ENCODE measurements at places on chromosomes 11 and 22.

DNA sequence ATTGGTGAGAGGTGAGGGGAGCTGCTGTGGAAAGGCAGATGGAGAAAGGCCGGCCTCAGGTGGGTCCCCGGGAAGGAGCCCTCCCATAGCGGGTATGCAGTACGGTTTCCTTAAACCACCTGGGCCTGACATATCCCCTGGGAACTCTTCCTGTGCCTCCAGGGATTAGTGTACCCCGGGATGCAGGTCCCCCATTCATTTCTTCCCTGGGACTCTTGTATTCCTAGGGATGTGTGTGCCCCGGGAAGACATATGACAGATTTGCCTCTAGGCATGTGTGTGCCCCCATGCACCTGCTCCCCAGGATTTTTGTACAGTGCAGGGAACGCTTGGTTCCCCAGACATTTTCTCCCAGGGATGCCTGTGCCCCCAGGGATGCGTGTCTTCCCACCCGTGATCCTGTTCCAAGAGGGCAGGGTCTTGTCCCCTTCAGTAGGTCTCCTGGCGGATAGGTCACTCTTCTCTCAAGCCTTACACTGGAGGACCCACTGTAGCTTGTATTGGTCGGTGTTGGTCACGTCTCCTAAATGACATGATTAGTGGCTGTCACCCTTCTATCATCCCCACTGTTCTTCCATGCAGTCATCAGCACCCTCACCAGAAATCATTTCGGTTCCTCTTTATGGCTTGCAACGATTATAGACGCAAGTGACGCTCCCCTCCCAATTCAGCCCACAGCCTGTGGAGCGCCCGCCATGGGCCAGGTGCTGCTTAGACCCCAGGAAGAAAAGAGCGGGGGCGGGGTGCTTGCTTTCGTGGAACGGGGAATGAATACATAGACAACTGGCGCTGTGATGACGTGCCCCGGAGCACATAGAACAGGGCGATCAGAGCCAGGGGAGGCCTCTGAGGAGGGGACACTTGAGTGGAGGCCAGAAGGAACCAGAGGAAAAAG, 1.3 kb downstream of the PARVB start:
- DNase-seq = no peak

GRCh38 chr22:35921777-35922176, 106.8 kb downstream of the RBFOX2 start:
- DNase-seq = no peak

DNA sequence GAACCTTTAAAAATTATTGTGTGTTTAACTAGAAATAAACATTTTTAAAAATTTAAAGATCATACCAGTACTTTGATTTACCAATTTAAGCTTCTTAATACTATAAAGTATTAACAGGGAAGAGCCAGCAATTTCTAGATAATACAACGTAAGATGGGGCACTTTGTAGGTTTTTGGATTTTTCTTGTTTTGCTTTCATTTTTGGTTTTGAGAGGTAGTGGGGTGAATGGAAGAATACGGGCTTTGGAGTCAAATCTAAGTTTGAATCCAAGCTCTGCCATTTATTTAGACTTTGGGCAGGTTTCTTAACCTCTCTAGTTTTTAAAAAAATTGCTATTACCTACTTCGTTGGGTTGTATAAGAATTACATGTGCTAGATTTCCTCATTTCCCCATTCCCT, 44.9 kb downstream of the CSTPP1 start:
- no peak for DNase-seq

DNA sequence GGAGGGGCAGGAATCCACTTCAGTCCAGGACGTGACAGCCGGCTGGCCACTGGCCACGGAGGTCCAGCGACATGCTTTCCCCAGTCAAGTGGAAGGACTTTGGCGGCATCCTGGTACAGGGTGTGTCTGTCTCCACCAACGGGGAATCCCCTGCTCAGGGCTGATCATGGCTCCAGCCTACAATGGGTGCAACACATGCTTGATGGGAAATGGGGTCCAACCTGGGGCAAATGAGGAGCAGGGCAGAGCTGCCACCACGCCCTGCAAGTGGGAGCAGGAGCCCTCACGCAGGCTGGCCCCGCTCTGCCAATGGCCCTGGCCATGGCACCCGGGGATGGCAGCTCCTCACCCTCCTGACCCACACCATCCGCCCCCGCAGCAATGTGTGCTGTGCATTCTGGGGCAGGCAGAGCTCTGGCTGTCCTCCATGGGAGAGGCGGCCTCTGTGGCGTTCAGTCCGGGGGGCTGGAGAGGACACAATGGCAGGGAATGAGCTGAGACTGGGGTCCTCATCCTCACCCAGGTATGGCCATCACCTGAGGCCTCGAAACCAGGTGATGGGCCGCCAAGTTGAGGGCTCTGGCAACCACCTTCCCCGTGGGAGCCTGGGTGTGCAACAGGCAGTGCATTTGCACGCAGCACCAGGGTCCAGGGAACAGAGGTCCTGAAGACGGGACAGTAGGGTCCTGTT, 5.8 kb upstream of the SEPTIN5 start:
- no peak for DNase-seq

- no peak for DNase-seq
These were observed 54.3 kb downstream of the TSPAN18 start for GRCh38 chr11:44780940-44781631.

- no peak for DNase-seq
These were observed 38.1 kb downstream of the NUP50 start for GRCh38 chr22:45201678-45202332.

GRCh38 chr11:65141896-65142494, 7.7 kb upstream of the SYVN1 start:
- DNase-seq = no peak

DNA sequence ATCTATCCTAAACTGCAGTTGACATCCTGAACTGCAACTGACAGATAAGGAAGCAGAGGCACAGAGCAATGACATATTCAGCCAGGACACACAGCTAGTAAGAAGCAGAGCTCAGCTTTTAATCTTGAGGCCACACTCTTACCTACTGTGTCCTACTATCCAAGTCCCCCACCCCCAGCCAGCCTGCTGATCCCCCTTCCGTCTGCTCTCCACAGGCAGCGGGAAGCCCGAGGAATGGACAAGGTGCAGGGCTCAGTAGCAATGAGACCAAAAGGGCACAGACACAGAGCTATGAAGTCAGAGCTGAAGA, 4.3 kb downstream of the POLR3H start:
- DNase-seq = no peak

DNA sequence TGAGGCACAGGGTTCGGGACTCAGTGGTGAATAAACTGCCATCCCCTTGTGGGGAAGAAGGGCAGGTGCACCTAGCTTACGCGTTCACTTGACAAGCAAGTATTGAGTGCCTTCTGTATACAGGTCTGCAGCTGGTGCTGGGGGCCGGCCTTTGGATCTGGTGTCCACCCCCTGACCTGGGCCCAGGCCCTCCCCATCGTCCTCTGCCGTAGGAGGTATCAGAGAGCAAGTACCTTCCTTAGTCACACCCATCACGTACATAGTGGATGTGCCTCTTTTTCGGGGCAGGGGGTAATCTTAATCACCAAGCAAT, 53.3 kb downstream of the SMIM38 start:
- no peak for DNase-seq

- no peak for DNase-seq
These were observed 129.4 kb downstream of the OSBP2 start for GRCh38 chr22:30824096-30824495.

DNA sequence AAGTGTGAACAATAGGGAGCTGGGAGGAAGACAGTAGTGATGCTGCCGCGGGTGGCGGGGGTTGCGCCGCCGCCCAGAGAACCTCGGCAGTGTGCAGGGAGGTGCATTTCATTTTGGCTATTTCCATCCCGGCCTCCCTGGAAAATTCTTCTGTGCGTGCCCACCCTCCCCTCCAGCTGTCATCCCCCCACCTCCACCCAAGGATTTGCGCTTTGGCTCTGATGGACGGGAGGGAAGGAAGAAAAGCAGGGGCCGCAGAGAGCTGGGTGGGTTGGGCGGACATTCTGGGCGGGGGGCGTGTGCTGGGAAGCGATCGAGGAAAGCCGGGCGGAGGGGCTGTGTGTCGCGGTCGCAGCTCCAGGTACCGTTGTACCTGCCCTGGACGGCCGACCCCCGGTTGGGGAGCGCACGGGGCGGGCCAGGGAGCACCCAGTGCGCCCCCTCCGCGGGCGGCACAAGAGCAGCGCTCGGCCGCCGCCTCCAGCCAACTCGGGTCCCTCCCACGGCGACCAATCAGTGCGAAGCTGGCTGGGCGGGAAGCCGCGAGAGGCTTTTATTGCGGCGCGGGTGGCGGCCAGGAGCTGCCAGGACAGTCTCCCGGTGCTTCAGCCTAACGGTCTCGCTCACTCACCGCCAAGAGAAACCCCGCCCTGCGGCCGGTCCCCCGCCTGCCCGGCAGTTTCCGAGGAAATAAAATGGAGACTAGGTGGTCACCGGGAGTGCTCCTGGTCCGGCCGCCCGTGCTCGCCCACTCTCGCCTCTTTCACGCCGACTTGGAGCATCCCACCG, 1.6 kb downstream of the NCAM1 start:
- DNase-seq = no peak

DNA sequence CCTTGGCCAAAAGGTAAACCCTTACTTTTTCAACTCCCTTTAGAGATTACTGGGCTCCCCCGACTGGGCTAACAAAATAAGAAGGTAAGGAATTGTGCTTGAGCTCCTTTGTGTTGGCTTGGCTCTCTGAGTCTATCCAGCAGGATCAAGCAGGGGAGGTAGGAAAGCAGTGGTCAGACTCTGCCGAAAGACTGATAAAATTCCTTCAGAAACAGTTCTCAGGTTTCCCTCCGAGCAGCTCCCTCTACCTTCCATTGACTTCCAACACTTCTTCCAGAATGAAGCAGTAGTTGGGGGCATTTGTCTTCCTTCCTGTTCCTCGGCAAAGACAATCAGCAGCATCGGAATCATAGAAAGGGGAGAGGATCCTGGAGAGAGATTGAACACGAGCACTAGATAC, 16.1 kb upstream of the CARD18 start:
- no peak for DNase-seq

GRCh38 chr11:79960461-79960860, 519.6 kb upstream of the TENM4 start:
- no peak for DNase-seq

DNA sequence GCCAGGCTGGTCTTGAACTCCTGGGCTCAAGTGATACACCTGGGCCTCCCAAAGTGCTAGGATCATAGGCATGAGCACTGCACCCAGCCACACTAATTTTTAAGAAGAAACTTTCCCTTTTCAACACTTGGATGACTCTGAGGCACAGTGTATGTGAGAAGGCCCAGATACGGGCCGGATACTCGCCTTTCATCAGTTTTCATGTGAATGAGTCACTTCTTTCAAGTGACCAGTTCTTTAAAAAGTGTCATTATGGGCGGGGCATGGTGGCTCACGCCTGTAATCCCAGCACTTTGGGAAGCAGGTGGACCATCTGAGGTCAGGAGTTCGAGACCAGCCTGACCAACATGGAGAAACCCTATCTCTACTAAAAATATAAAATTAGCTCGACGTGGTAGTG, 120.8 kb downstream of the CTTN start:
- DNase-seq = no peak

DNA sequence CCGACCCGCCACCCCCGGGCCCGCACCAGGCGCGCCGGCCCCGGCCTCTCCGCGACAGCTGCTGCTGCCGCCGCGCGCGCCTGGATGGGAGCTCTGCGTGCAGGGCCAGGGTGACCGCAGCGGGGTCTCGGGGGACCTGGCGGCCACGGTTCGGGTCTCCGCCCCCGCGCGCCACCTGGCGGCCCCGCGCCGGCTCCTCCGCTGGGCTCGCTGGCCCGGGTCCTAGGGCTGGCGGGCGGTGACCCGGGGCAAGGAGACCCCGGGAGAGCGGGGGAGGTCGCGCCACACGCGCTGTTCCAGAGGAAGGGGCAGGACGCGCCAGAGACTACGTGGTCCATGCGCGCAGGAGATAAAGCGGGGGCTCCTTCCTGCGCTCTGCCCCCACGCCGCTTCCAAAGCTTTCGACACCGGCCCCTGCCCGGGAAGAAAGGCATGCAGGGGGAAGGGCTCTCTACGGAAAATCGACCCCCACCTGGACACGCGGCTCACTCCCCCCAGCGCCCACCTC, 562 bp downstream of the SHANK2 start:
- no peak for DNase-seq

DNA sequence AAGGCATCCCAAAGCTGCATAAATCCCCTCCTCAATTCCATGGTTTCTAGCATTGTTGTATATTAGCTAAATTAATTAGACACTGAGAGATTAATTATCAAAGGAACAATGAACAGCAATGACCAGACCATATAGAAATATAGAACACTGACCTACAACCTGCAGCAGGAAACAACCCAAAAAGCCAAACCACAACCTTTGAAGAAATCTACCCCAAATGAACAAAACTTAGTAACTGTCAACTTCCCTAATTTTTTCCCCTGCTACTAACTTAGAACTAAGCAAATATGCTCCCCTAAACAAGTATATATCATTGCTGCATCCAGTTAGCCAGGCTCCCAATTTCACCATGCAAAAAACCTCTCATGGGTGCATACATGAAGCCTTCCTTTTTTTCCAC, 268.0 kb upstream of the ANO3 start:
- DNase-seq = no peak

- DNase-seq = no peak
These were observed 57.0 kb upstream of the BIRC3 start for GRCh38 chr11:102260241-102260640.

DNA sequence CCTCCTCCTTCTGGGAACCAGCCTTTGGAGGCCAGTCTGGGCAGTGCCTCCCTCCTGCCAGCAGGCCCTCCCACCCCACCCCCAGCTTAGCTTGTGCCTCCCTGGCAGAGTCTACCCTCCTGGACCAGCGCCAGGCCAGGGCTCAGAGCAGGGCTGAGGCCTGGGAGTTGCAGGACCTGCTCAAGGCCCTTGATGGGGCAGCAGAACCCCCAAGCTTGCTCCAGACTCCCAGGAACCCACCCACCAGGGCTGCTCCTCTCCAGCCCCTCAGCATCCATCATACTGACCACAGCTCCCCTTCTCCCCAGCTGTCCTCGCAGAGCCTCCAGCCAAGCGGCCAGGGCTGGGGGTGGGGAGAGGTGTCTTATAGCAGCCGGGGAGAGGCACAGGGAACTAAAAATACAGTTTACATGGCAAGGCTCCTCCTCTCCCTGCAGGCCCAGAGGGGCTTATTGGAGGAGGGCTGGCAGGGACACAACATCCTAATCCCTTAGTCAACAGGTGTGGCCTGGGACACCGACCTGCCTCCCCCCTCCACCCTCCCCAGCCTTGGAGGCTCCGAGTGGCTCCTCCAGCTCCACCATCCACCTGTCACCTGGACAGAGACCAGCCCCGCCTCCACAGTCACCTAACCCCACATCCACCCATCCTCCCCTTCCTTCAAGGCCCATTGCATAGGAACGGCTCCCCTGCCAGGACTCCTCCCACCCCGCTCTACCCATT, 5.2 kb upstream of the MB start:
- DNase-seq = no peak

- no peak for DNase-seq
These were observed 44.9 kb downstream of the CPT1A start for GRCh38 chr11:68796801-68797200.

DNA sequence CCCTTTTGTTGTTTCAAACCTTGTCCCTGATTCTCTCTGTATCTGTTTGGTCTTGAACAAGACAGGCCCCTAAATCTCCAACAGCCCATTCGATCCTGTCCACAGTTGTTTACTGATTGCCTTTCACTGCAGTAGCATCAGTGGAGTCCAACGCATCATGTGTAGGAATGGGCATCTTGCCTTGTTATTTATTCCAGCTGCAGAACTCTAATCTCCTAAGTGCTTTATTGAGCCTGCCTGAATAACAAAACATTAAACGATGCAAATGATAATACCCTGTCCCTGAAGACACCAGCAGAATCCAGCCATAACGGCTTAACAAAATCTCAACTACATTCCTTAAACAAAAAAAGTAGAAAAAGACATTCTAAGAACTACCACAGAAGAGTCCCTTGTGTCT, 50.1 kb downstream of the SLC35F2 start:
- DNase-seq = no peak

- no peak for DNase-seq
These were observed 47.2 kb downstream of the LRRC32 start for GRCh38 chr11:76623171-76623883.

Measured in stimulated activated CD8-positive, alpha-beta memory T cell treated with anti-CD3 and anti-CD28 coated beads, Interleukin-2, amount 100 ng/mL, for 48 hours (primary cell).